Astrocyte of the hippocampus (primary cell): ENCODE measurements at places on chromosomes 6 and 20.

- peak; percentile 28 for DNase-seq
Observed at GRCh38 chr6:5302220-5302946, 41.1 kb downstream of the FARS2 start.

DNA sequence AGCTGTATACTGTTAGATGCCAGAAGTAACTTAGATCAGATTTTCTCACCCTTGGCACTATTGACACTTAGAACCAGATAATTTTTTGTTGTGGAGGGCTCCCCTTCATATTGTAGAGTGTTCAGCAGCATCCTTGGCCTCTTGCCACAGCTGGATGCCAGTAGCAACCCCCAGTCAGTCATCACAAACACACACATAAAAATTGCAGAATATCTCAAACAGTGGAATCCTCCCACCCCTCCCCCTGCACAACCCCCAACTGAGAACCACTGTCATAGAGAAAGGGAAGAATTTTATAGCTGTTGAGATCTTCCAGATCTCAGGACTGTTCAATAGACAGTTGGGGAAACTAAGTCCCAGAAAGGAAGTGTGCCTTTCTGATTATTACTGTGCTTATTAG is 81.2 kb upstream of the VSTM2L start:
- peak; percentile 31 for DNase-seq

GRCh38 chr6:146357578-146358430 is 185.8 kb upstream of the RAB32 start:
- DNase-seq, result peak; percentile 86

GRCh38 chr6:165439928-165440554 is 130.6 kb upstream of the C6orf118 start:
- peak; percentile 52 for DNase-seq

GRCh38 chr6:35128042-35128441 is 13.1 kb downstream of the TCP11 start:
- DNase-seq, result no peak

DNA sequence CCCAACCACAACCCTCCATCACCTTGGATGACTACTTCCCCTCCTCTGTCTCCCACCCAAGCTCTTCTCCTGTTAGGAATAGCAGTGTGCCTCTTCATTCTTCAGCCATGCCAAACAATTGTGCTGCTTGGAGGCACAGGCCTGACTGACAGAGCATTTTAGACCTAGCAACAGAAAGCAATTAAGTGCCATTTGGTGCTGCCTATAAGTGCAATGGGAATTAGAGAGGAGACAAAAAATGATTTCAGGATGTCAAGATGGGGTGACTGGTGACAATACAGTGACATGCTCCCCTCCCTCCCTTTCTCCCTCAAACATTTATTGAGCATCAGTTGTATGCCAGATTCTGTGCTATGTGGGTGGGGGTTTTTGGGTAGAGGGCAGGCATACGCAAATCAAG is 322.6 kb upstream of the MOCS1 start:
- DNase-seq, result no peak

GRCh38 chr6:130982135-130982534 is 80.9 kb downstream of the EPB41L2 start:
- no peak for DNase-seq

- peak; percentile 72 for DNase-seq
Observed at GRCh38 chr6:136628996-136629395, 78.8 kb upstream of the MAP7 start.

DNA sequence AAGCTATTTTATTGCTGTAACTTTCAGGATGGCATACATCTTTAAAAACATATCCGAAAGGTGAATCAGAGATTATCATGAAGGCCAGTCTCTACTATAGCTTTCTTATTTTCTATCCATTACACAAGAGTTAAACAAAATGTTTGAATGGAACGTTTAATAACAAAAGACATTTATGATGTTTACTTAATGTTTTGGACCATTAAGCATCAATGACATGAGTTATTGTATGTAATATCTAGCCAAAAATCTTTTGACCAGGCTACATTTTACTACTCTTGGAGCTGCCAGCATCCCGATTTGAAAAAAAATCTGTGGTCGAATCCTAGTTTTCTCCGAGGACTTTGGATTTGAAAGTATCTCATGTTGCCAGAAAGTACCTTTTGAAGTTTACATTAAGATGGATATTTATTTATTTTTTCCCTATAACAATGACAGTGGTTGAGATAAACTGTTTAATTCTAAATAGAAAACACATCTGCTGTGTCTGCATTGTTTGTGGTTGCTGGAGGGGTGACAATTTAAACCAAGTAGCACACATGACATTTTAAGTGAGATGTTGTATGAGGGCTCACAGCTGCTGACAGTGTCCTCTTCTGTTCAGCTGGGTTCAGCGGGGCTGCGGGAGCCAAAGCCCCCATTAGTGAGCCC is 293.7 kb upstream of the TCF21 start:
- DNase-seq, result no peak

DNA sequence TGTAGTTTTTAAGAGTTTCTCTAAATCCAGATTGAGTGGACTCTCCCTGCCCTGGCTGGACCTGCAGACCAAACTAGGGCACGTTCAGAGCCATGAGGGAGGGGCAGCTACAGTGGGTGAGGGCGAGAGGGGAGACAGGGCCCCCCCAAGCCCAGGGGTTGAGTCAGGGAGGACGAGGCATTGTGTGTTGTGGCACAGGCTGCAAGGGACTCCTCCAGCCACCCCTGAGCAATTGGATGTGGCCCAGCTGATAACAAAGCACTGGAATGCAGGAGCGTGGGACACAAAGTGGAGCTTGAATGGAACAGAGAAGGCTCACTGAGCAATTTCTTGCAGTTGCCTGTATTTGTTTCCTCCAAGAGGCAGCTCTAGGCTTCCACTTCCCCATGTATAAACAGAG is 43.5 kb upstream of the MYL9 start:
- peak; percentile 90 for DNase-seq

GRCh38 chr20:21399005-21399475 is 1.7 kb upstream of the NKX2-4 start:
- no peak for DNase-seq

DNA sequence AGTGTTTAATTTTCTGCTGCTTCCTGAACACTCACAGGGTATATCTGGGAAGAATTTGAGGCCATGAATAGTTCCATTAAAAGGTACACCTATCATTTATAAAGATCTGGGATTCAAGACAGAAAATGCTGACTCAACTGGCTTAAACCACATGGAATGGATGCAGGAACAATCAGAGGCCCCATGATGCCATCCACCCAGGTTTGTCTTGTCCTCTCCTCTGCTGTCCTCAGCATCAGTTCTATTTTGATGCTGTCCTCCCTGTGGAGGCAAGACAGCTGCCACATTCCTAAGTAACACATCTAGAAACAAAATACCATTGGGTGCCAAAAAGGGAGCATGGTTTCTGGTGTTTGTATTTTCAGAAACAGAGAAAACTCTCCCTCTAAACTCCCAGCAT is 143.4 kb downstream of the ELOVL4 start:
- DNase-seq, result no peak

DNA sequence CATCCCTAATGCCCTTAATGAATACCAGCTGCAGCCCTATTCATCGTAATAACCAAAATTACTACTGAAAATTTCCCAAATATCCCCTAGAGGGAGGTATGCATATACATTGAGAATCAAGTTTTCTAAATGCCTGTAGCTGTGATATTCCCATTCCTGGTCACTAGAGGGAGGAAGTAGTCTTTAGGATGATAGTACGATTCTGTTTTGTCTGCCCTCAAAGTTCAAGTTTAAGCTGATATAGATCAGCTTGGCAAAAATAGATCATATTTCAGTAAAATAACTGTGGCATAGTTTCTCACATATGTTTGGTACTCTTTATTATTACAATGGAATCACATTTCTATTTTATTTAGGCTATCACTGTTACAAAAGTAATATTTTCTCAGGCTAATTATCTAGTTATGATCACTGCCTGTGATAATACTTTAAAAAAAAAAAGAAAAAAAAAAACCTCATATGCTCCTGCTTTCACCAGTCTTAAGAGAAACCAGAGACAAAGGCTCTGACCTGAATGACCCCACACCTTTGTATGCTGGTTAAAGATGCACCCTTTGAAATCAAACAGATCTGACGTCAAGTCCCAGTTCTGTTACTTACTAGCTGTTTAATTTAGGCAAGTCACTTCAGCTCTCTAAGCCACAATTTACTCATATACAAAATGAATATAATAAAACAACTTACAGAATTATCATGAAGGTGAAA is 11.0 kb downstream of the TSPYL1 start:
- peak; percentile 76 for DNase-seq

DNA sequence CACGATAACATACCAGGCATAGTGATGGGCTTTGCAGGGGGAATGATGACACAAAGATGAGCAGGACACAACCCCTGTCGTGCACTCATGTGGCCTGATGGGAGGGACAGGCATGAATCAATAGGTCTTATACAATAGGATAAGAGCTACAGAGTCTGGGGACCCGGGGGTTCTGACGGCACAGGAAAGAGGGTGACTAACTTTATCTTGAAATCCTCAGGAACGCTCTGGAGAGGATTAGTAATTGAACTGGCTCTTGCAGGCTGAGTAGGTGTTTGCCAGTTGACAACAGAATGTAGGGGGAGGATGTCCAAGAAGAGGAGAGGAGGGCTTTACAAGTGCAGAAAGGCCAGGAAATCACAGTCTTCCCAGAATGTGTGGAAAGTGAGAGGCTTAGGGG is 219.9 kb upstream of the ECI2 start:
- DNase-seq, result peak; percentile 55

DNA sequence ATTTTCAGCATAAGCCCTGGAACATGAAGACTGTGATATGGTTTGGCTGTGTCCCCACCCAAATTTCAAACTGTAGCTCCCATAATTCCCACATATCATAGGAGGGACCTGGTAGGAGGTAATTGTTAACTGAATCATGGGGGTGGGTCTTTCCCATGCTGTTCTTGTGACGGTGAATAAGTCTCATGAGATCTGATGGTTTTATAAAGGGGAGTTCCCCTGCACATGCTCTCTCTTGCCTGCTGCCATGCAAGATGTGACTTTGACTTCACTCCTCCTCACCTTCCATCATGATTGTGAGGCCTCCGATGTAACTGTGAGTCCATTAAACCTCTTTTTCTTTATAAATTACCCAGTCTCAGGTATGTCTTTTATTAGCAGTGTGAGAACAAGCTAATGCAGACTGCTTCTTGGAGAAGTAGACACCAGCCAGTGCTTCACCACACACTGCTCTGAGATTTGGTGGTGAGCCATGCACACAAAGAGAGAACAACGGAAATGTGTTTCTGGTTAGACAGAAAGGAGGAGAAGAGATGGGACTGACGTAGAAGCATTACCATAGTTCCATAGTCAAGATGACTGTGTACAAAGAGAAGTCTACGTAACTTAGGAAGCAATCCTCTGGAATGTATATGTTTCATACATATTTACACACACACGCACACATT is 97.8 kb downstream of the BACH2 start:
- no peak for DNase-seq

- peak; percentile 55 for DNase-seq
Observed at GRCh38 chr6:42224222-42225028, 6.8 kb upstream of the MRPS10 start.

- peak; percentile 52 for DNase-seq
Observed at GRCh38 chr6:121305957-121306607, 28.2 kb downstream of the TBC1D32 start.

DNA sequence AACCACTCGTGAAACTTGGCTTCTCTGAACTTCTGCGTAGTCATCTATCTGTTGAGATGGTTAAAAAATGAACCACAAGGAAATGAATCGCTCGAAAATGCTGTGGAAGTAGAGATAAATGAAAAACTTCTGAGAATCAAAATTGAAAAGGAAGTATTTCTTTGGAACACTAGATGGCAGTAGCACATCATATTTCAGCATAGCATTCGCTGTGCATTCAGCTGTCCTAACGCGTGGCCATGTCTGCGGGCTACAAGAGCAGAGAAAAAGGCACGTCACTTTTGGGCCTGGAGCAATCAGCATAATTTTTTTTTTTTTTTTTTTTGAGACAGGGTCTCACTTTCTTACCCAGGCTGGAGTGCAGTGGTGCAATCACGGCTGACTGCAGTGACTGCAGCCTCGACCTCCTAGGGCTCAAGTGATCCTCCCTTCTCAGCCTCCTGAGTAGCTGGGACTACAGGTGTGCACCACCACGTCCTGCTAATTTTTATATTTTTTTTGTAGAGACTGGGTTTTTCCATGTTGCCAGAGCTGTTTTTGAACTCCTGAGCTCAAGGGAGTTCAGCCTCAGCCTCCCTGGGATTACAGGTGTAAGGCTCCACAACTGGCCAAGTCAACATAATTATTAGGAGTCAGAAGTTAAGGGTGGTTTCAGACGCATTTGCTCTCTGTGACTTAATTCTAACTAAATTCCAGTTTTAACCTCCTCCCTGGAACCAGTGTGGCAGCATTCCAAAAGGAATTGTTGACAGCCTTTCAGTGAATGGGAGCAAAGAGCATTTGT is 8.8 kb upstream of the PERP start:
- DNase-seq, result peak; percentile 83

GRCh38 chr20:36754656-36755222 is 8.8 kb upstream of the NDRG3 start:
- DNase-seq, result peak; percentile 76

GRCh38 chr6:144384427-144384826 is 99.3 kb downstream of the UTRN start:
- DNase-seq, result no peak

DNA sequence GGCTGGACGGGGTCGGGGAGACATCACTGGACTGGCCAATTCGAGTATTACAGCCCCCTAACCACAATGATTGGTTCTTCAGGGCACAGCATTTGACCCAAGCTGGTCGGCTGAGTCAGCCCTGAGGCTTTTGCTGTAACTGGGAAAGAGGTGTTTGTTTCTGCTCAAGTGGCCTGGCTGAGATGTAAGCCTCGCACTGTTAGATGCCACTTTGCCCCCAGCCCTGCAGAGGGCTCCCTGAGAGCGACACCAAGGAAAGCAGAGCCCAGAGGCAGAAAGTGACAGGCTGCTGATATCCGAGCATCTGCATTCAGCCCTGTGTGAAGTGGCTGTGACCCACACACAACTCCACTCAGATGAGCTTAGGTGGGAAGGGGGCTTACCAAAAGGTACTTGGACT is 19.4 kb downstream of the ERGIC3 start:
- DNase-seq, result peak; percentile 84

GRCh38 chr6:104325341-104326172 is 534.2 kb downstream of the HACE1 start:
- DNase-seq, result peak; percentile 32

- no peak for DNase-seq
Observed at GRCh38 chr6:90465686-90466085, 121.2 kb downstream of the MAP3K7 start.

DNA sequence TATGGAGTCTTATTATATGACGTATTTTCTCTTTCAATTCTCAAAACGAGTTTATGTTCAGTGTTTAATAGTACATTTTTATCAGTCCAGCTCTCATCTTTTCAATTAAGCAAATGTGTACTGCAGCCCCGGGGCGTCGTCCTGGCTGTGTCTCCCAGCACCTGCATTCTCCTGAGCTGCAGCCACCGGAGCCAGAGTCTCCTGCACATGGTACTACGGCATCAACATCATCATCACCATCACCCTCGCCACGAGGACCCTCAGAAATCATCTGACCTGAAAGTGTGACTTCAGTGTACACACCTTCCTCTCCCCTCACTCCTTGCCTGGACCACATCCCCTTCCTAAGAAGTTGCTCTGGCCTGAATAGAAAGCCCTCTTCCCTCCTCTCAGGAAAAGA is 267.7 kb upstream of the ARID1B start:
- no peak for DNase-seq
